ENCODE measurements at places on chromosomes 4 and X.

GRCh38 chr4:143184217-143184502, 557 bp upstream of the USP38 start:
- no peak for DNase-seq

DNA sequence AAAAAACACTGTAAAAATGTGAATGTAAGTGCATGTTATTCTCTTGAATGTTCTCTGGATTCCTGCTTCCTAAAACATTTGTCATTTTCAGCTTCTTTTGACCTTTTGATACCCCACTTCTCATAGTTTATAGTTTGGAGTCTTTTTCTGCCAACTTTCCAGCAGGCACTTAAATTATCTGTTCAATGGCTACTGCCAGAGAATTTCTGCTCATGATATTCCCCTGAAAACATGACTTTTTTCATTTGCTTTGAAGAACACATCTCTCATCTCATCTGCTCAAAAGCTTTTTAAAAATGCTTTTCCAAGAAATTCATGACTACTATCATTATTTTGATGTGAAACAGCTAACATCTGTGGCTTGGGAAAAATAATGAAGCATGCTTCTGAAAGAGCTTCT, 269.7 kb upstream of the PCDH7 start:
- no peak for DNase-seq

- no peak for DNase-seq
Measured at GRCh38 chrX:142156567-142156966, 48.5 kb downstream of the MAGEC2 start.

GRCh38 chr4:86013621-86014020, 346.2 kb downstream of the MAPK10 start:
- no peak for DNase-seq

GRCh38 chrX:81367291-81367690, 165.4 kb downstream of the SH3BGRL start:
- DNase-seq, result no peak

DNA sequence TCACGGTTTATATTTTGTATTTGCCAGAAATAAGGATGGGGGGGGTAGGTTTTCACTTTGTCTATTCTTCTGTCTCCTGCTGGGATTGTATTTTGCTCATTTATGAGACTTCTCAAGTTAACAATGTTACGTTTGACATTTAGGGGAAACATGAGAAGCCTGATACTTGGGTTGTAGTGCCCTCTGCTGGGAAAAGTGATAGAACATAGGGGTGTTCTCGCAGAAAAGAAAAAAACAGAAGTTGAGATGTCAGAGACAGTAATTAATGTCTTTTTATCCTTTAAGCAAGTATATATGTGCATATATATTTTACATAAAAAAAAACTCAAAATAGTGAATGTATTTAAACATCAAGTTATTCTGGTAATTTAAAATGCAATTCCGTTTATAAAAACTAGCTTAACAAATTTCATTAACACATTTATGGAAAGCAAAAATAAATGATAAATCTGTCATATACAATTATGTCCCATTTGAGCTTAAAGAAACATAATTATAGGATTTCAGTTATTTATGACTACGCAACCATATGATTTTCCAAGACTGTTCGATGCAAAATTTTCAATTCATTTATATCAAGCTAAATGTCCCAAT, 46.0 kb upstream of the TMPRSS11F start:
- DNase-seq, result no peak

GRCh38 chr4:104420766-104421165, 73.9 kb downstream of the CXXC4 start:
- DNase-seq, result no peak

DNA sequence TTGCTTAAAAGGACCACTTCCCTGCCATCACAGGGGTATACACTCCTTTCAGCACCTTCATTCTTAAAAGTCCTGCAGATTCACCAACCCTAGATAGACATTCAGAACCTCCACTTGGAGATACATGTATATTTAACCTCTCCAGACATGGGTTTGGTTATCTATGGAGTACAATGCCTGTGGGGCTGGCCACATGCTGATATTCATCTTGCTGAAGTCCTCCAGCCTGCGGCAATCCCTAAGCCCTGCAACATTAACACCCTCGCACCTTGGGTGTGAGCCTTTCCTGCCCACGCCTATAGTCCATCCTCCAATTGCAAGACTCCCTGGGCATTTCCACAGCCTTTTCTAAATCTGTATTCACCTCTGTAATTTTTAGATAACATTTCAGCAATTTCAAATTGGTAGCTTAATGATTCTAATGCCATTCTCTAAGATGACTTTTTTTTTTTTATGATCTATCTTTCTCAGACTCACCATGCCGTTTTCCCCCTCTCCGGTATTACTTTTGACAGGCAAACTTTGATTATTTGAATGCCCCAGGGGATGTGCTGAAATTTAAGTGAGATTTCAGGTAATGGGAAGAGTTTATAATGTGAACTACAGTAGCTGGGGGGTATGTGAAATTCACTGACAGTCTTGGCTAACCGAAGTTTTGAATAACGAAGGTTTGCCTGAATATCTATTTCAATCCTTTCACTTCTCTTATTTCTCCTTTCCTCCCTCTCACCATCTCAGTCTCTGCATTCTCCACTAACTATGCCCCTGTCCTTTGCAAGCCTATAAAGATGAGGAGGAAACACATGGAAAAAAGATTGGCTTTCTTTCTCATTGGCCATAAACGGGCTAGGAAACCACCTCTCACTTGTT, 24.1 kb downstream of the CCDC149 start:
- no peak for DNase-seq

- no peak for DNase-seq
Measured at GRCh38 chr4:113404841-113405240, 355.4 kb downstream of the ANK2 start.

- no peak for DNase-seq
Measured at GRCh38 chr4:48122756-48123155, 11.3 kb downstream of the TXK start.

DNA sequence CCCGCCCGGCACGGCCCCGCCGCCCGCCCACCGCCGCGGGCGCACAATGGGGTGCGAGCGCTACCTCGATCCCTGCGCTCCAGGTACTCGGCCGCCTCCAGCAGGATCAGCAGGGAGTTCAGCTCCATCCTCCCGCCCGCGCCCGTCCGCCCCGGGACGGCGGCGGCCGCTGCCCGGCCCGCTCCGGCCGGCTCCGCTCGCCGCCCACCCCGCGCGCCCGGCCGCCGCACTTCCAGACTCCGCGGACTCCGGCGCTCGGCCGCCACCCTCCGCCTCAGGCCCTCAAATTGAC, at the start of gene MXD4:
Gene MXD4, minus strand, starts transcription at position 257 of the 292 bp plus-strand sequence. Its CDS starts 129 bp downstream, at position 128.
- no peak for DNase-seq

All from NCI-H2107 (cell line).